ENCODE measurements at places on chromosomes 5 and 9. TPM values are rescaled to one million over a fixed set of nuclear protein-coding genes. Genes with fewer than 3 reads are reported as not detected.

DNA sequence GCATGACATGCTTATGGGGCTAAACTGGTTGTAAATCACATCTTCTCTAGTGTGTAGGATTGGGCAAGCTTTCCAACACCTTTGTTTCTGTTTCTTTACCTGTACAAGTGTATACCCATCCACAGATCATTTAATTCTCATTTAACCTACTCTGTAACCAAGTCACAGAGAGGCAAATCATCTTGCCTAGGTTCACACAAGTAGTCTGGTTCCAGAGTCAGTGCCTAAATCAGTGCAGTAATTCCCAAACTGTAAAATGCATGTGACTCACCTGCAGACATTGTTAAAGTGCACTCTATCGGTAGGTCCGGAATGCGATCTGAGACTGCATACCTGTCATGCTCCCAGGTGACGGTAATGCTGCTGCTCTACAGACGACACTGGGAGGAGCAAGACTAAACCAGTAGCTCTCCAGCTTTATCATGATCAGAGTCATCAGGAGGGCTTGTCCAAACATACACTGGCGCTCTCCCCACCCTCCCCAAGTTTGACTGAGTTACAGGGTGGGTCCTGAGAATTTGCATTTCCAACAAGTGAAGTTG, 107.9 kb upstream of the FREM1 start:
- DNase-seq = no peak

DNA sequence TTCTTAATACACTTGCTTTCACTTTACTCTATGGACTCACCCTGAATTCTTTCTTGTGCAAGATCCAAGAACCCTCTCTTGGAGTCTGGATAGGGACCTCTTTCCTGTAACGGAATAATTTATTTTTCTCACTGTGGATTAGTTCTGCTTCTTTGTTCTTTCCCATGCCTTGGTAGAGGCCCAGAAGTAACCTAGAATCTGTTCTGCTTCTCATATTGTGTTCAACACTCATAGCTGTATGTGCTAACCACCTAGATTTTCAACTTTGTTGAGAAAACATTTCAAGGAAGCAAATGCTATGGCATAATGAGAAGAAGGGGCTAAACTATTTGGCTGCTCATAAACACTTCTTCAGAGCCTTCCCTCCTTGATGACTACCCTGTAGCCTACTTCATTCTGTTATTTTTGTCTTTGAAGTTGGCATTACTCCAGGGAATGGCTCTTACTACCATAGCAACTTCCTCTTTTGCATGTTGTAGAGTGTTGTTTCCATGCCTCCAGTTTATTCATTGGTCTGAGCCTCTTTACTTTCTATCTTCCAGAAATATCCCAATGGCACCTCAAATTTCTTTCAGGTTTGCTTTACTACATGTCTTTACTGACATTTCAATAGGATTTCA, 74.3 kb downstream of the KIAA0825 start:
- no peak for DNase-seq

- DNase-seq = no peak
These were observed 40.6 kb downstream of the FREM1 start for GRCh38 chr9:14869671-14870070.

GRCh38 chr5:112374818-112375217, 44.3 kb downstream of the EPB41L4A start:
- DNase-seq = no peak

GRCh38 chr9:6965566-6965965, 207.8 kb downstream of the KDM4C start:
- no peak for DNase-seq

GRCh38 chr5:157219491-157220271, 39.0 kb downstream of the ITK start:
- DNase-seq = peak; percentile 51

DNA sequence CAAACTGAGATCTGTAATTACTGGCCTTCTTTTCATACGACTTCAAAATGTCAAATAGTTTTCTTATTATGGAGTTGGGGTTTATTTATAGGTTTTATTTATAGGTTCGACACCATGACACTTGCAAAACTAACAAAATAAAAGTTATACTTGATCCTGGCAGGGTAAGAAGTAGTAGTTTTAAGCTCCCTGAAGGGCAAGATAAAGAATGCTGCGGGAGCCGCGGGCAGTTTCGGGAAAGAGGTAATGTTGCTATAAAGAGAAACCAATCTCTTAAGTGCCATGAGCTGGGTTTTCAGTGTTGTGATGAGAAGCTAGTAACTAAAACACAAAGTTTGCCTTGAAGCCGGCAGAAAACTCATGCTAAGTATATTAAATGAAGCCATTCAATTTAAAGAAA, 24.8 kb downstream of the PTPN3 start:
- no peak for DNase-seq

DNA sequence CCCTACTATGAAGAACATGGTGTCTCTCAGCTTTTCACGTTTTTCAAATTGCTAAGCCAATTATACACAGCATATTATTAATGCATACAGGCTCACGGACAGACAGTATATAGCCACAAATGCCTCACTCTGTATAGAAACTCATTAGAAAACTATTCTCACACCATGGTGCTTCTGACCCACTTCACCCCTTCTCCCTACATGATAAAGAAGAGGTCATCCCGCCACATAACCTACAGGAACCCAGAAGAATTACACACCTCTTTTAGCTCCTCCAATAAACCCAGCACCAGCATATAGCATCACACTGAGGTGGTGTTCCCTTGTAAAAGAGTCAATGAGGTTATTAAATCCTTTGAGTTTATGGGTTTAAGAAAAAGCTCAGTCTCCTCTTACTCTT, 5.6 kb downstream of the TLE1 start:
- DNase-seq = no peak

DNA sequence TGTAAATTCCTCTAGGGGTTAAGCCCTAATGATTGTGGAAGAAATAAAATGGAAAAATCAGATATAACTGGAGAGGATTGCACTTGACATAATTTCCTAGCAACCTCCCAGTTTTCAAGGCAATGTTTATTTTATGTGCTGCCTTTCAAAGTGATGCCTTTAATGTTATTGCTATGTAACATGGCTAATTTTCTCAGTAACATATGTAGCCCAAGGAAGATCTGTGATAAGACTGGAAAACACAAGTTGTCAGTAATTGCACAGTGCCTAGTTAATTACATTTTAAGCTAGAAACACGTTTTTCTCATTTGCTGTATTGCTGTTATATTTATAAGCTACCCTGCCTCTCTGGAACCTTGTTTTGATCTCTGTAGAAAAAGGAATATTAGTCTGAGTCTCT, 49.2 kb upstream of the KCNN2 start:
- DNase-seq = no peak

DNA sequence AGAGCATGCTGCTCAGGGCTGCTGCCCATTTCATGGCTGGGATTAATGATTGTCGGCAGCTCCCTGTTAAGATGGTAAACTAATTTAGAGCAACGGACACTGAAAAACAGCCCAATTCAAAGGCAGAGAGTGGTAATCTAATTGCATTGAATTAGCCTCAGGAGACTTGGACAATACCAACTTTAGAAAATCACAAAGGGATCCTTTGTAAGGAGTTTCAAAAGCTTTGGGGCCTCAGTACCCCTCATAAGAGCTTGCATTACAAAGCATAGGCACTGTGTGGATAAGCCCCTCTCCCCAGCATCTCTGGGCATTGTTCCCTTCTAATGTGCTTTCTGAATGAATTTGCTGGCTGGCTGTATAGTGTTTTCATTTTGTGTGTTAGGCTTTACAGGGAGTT, 6.7 kb downstream of the GLRA1 start:
- DNase-seq = no peak

GRCh38 chr5:148853868-148854267, 27.5 kb downstream of the ADRB2 start:
- no peak for DNase-seq

DNA sequence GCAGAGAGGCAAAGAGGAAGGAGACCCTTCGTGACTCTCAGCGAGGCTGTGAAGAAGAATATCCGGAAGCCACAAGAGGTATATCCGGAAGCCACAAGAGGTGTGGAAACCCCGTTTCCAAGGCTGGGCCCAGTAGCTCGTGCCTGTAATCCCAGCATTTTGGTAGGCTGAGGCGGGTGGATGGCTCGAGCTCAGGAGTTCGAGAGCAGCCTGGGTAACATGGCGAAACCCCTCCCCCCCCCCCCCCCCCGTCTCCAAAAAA, 612 bp upstream of the BBLN start:
- peak; percentile 54 for DNase-seq

DNA sequence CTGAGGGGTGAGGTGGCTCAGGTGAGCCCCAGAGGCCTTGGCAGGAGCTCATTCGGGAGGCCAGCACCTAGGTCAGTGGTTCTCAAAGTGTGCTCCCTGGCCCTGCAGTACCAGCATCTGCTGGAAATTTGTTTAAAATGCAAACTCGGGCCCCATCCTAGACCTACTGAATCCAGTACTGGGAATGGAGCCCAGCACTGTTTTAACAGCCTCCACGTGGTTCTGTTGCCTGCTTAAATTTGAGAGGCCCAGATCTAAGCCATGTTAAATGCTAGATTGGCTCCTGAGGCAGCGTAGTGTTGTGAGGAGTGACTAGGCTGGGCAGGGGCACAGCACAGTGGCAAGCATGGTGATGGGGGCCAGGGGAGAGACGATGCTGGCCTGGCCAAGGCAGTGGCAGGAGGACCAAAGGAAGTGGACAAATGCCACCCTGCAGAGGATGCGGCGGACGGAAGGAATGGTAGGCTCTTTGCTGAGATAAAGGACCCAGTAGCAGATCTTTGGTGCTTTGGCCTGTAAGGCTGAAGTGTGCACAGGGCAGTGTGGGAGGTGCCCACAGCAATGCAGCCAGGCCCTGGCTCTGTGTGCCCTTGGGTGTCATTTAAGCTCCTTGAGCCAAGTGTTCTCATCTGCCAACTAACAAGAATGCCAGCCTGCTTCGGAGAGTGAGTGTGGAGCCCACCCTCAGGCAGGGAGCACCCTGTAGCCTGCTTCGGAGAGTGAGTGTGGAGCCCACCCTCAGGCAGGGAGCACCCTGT, 4.2 kb downstream of the PRR7 start:
- no peak for DNase-seq

DNA sequence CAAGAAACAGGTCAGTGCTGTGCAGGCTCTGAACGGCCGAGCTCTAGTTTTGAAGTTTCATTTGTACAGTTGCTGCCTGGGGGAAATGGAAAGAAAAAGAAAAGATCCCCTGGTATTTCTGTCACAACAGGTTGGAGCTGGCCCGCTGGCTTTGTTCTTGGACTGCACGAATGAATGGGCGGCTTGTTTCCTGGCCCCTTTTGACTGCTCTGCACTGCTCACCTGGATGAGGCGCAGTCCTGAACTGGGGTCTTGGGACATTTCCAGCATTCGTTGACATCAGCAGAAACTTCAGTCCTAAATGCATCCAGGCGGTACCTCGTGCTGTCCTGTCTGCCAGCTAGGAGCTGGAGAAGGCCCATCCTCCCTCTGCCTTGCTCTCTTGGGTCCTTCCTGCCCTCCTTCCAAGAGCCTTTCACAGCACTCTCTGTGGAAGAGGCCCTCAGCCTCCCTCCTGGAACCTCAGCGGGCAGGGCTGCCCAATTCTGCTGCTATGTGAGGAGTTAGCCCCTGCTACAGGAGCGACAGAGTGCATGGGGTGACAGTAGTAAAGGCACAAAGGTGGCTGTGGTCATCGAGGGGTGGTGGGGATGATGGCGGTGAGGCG, 189.2 kb downstream of the FSTL4 start:
- no peak for DNase-seq

GRCh38 chr9:120902569-120903535, 23.7 kb downstream of the TRAF1 start:
- no peak for DNase-seq

GRCh38 chr5:131533836-131534235, 101.2 kb downstream of the RAPGEF6 start:
- DNase-seq = no peak

GRCh38 chr9:88583901-88584596, 49.1 kb downstream of the NXNL2 start:
- no peak for DNase-seq

GRCh38 chr9:106797299-106797698, 65.7 kb upstream of the ZNF462 start:
- DNase-seq = no peak

PCDHGB1 gene
- not detected for total RNA-seq

STPG3 gene
- not detected for total RNA-seq

DRD1 gene
- not detected for total RNA-seq

RGP1 gene
- 12.7 TPM for total RNA-seq
